Brain (organoid and tissue), 16 donors: ENCODE measurements at places on chromosomes 4 and X. TPM values are rescaled to one million over a fixed set of nuclear protein-coding genes. Genes with fewer than 3 reads are reported as not detected.

The CSN1S1 gene
- not detected for polyA plus RNA-seq

The ARMCX2 gene
- polyA plus RNA-seq: 31.1 TPM

The CXCR3 gene
- not detected for polyA plus RNA-seq

The SUPT20HL1 gene
- polyA plus RNA-seq: not detected

The DOCK11 gene
- 6.7 TPM for polyA plus RNA-seq

The FGF5 gene
- not detected for polyA plus RNA-seq

The H2BW2 gene
- polyA plus RNA-seq: not detected

The ITGB1BP2 gene
- not detected for polyA plus RNA-seq

The BMP15 gene
- not detected for polyA plus RNA-seq

The CDKL2 gene
- 1.6 TPM for polyA plus RNA-seq

The BEND4 gene
- polyA plus RNA-seq: 0.07 TPM

The UGT2B10 gene
- not detected for polyA plus RNA-seq

The GABRQ gene
- polyA plus RNA-seq: 2.1 TPM

The SLITRK4 gene
- 1.7 TPM for polyA plus RNA-seq

The ATP1B4 gene
- polyA plus RNA-seq: not detected

The MAGEB4 gene
- not detected for polyA plus RNA-seq

The FAM184B gene
- polyA plus RNA-seq: 0.58 TPM

The RS1 gene
- not detected for polyA plus RNA-seq

The ADH7 gene
- polyA plus RNA-seq: not detected

The EOLA2 gene
- polyA plus RNA-seq: 33.8 TPM

The MAGEC3 gene
- polyA plus RNA-seq: not detected

The BGN gene
- polyA plus RNA-seq: 149 TPM

The GPRASP3 gene
- polyA plus RNA-seq: 5.3 TPM

The LRP2BP gene
- 0.70 TPM for polyA plus RNA-seq

The CTAG2 gene
- polyA plus RNA-seq: not detected

The PNMA6A gene
- 67.2 TPM for polyA plus RNA-seq

The PLA2G12A gene
- 13.8 TPM for polyA plus RNA-seq

The ASB12 gene
- polyA plus RNA-seq: not detected

The INTU gene
- polyA plus RNA-seq: 0.78 TPM

The GAGE2A gene
- not detected for polyA plus RNA-seq

The PDLIM3 gene
- 14.5 TPM for polyA plus RNA-seq

The WWC2 gene
- polyA plus RNA-seq: 1.9 TPM

The HS6ST2 gene
- polyA plus RNA-seq: 0.41 TPM

The GAGE13 gene
- polyA plus RNA-seq: not detected

The MMRN1 gene
- polyA plus RNA-seq: 2.7 TPM

The BMP3 gene
- not detected for polyA plus RNA-seq

The IL2 gene
- polyA plus RNA-seq: not detected

The NAA11 gene
- not detected for polyA plus RNA-seq

The ZFP92 gene
- 0.73 TPM for polyA plus RNA-seq

The ACE2 gene
- not detected for polyA plus RNA-seq

The OTC gene
- polyA plus RNA-seq: not detected

The SMIM31 gene
- polyA plus RNA-seq: not detected

The PCDH18 gene
- 2.2 TPM for polyA plus RNA-seq

The MAGEA9B gene
- not detected for polyA plus RNA-seq

The CCDC110 gene
- polyA plus RNA-seq: 0.27 TPM

The OCIAD2 gene
- polyA plus RNA-seq: 201 TPM

The VCX gene
- polyA plus RNA-seq: not detected
